ENCODE measurements at places on chromosomes 3 and 15. TPM values are rescaled to one million over a fixed set of nuclear protein-coding genes. Genes with fewer than 3 reads are reported as not detected.
A peak's percentile ranks its signal among the peaks of the same experiment; 100 is the strongest.

GRCh38 chr3:41417574-41417973, 218.3 kb downstream of the CTNNB1 start:
- DNase-seq, result no peak

Gene GREM1
- total RNA-seq, result 9.1 TPM

Gene CD276
- 29.9 TPM for total RNA-seq

- DNase-seq, result no peak
Measured at GRCh38 chr3:74531491-74531890, 83.0 kb downstream of the CNTN3 start.

Gene CACNA1D
- 38.1 TPM for total RNA-seq

Gene HRG
- not detected for total RNA-seq

DNA sequence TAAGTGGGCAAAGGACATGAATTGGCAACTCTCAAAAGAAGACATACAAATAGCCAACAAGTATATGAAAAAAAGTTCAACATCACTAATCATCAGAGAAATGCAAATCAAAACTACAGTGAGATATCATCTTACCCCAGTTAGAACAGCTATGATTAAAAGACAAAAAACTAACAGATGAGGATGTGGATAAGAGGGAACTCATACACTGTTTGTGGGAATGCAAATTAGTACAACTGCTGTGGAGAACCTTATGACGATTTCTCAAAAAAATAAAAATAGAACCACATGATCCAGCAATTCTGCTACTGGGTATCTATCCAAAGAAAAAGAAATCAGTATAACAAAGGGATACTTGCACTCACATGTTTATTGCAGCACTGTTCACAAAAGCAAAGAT, 28.6 kb downstream of the NEK10 start:
- DNase-seq, result no peak

DNA sequence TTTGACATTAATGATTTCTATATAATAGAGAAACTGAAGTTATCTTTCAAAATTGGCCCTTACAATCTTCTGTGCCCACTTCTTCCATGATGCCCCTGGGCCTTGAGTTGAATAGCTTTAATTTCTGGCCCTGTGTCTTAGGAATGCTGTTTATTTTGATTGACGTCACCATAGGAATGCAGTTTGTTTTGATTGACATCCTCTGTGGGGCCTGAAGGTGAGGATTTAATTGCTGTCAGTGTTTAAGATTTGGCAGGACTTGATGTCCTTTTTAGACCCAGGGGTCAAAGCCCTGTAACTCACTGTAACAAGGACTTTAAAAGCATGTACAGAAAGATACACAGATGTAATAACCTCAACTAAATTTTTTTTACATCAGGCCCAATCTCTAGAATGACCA, 83.3 kb downstream of the GLDN start:
- DNase-seq, result no peak

DNA sequence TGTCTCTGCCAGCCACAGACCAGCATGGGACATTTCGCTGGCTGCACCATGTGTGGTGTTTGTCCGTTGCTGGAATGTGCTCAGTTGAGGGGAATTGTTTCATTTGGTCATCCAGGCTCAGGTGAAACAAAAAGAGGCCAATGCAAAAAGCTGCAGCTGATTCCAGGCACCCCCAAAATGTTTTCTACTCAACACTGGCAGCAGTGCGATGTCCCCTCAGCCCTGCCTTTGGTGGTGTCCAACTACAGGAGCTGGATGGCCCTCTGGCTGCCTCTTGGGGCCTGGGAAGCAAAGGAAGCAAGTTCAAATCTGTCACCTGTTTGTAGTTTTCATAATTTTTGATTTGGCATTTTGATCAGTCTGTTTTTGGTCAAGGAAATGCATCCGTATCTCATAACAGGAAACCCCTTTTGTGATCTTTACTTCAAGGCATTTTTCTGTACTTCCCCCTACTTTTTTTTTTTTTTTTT, 141.8 kb downstream of the EEFSEC start:
- DNase-seq, result no peak

DNA sequence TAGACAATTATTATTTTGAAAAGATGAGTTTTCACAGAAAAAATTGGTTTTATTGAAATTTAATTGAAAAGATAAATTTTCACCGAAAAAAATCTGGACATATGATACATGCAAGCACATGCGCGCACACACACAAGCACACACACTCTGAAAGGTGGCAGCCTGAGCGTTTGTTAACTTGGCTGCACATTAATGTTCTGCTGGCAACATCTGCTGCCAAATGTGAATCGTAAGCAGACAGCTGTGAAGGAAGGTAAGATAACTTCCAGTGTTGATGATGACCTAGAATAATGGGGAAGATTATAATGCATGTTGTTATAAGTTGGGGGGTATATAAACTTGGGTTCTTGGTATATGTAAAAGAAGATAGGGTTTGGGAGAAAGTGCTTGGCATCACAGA, 18.4 kb upstream of the CMTM7 start:
- DNase-seq, result no peak

GRCh38 chr3:66642019-66642418, 141.2 kb upstream of the LRIG1 start:
- peak; percentile 22 for DNase-seq

GRCh38 chr3:8938021-8938420, 25.3 kb downstream of the RAD18 start:
- DNase-seq, result no peak

- DNase-seq, result no peak
Measured at GRCh38 chr15:61682891-61683735, 377.1 kb downstream of the VPS13C start.

DNA sequence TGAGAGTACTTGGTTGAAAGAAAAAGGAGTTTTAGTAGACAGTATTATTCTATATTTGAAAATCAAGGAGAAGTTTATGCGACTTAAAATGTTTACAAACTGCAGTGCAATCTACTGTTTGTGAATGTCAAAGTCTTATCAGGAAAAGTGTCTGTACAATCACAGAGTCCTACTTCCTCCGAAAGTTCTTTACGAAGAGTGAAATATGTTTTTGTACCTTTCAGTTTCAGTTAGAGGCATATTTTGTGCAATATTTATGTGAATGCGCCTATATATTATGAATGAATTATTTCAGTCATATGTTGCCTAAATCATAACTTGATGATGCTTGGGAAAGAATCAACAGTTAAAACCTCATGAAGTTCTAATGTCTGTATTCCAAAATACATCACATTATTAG, 31.5 kb downstream of the NGRN start:
- no peak for DNase-seq

GRCh38 chr3:15896500-15896899, 98.7 kb upstream of the ANKRD28 start:
- no peak for DNase-seq

DNA sequence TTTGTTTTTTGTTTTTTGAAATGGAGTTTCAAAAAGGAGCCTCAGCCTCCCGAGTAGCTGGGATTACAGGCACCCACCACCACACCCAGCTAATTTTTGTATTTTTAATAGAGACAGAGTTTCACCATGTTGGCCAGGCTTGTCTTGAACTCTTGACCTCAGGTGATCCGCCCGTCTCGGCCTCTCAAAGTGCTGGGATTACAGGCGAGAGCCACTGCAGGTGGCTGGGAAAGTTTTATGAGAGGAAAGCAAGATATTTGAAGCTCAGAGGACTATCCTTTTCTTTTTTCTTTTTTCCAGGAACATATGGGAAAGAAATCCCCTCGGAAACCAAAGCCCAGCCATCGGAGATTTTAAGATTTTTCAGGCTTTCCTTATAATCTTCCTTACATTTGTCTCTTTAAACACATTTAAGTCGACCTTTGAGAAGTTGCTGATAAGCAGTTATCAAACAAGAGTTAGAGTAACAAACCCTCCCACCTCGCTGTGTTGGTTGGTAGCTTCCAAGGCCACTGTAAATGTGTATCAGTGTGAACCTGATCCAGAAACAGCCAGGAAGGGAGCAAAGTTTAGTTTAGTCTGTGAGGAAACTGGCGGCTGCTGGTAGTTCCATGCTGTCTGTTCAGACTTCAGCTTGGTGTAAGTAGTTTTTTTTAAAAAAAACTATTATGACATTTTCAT, 34.5 kb upstream of the MAP3K13 start:
- no peak for DNase-seq

Gene SLC6A11
- 0.13 TPM for total RNA-seq

- no peak for DNase-seq
Measured at GRCh38 chr15:92638291-92638708, 17.3 kb downstream of the FAM174B start.

Gene PRSS50
- total RNA-seq, result 0.16 TPM

Gene VPS8
- total RNA-seq, result 74.7 TPM

Gene GJD2
- not detected for total RNA-seq

GRCh38 chr3:151387842-151388241, 3.3 kb upstream of the P2RY12 start:
- no peak for DNase-seq

DNA sequence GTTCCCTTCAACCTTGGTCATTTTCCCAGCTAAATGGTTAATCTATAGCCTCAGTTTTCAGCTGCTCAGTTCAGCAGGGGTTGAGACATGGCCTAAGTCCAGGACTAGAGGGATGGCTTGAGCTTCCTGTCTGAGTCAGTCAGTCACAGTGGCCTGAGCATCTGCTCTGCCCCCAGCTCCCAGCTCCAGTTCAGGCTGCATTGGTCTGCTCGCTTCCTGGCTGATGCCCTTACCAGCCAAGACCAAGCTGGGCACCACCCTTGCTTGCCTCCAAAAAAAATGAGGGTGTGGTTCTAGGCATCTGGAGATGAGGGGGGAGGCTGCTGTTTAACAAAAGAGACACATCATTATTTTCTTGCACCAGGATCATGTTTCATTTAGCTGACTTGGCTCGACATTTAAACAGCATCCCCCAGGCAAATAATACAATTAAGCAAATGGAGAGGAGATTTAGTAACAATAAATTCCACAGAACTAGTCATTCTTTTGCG, 70.7 kb downstream of the WNT5A start:
- no peak for DNase-seq

Gene XCR1
- 0.20 TPM for total RNA-seq

DNA sequence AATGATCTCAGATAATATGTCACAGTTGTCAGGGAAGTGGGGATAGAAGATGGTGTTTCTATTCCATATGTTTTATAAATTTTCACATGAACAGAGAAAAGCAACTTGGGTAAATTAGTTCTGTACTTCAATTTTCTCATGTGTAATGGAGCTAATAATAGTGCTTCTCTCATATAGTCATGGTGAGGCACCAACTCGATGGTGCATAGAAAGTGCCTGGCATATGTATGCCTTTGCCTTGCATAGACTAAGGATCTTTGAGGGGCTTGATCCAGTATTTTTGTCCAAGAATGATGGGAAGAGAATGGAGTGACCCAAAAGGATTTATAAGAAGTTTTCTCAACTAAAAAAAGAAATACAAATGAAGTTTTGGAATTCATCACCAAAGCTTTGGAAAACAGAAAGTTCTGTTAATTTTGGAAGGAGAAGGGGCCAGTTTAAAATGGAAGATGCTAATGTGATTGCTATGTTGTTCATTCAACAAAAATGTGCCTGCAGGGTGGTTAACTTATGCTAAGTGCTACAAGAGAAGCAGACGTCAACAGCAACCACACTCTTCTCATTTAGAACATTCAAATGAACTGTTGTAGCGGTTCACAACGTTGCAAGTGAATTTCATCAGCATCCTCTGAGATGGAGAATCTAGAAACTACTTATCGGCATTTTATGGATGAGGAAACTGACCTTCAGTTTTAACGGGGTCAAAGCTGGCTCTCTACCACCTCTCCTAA, 86.1 kb downstream of the RTP4 start:
- DNase-seq, result no peak

Gene SEMA3B
- 129 TPM for total RNA-seq

DNA sequence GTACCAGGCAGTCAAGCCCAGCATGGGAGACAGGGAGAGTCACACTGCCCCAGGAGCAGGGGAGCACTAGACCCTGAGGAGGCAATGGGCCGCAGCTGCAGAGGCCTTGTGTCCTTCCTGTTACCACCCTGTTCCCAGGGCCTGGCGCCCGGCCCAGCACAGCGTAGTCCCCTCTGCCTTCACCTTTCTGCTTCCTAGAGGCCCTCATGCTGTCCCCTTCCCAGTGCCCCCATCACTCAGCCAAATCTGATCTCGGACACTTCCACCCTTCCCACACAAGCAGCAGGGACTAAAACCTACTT, 6.9 kb upstream of the TBC1D2B start:
- peak; percentile 84 for DNase-seq

DNA sequence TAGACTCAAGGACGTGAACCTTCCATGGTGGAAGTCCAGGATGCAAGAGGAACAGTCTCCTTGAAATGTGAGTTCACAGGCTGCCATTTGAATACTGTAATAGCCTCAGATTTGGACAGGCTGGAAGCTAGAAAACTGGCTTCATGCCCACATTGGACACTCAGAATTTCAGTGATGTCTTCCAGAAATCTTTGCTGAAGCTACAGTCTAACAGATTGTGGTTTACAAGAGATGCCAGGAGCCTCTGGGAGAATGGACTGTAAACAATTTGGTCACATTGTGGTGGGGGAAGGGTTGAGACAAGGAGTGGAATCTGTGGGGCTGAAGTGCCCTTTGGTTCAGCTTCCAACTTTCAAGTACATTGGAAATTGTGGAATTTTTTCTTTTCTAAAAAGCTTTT, 252.0 kb upstream of the PROK2 start:
- no peak for DNase-seq

DNA sequence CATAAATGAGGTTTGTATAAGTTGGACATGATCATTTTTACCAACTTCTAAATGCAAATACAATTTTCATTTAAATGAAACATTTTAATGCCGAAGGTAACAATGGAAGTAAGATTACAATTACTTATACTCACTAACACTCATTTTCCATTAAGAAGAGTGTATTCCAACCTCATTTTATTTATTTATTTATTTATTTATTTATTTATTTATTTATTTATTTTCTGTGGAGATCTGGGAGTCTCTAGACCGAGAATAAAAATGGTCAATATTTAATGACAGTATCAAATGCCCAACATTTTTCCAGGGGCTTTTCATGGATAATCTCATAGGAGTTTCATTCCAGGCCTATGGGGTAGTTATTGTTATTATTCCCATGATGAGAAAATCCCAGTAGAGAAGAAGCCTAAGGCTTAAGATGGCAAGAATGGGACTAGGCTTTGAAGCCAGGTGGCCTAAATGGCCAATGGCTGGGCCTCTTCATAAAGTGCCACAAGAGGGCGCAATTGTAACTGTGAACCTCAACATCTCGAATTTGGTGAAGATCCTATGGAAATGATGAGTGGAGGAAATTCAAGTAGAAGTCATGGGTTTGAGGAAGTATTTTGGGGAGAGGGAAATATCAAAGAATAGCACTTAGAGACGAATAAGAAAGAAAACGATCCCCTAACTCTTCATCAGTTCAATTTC, 21.3 kb downstream of the VGLL3 start:
- DNase-seq, result peak; percentile 67

GRCh38 chr15:100516643-100517512, 11.9 kb downstream of the CERS3 start:
- no peak for DNase-seq

GRCh38 chr3:50447290-50447840, 56.1 kb downstream of the CACNA2D2 start:
- no peak for DNase-seq

DNA sequence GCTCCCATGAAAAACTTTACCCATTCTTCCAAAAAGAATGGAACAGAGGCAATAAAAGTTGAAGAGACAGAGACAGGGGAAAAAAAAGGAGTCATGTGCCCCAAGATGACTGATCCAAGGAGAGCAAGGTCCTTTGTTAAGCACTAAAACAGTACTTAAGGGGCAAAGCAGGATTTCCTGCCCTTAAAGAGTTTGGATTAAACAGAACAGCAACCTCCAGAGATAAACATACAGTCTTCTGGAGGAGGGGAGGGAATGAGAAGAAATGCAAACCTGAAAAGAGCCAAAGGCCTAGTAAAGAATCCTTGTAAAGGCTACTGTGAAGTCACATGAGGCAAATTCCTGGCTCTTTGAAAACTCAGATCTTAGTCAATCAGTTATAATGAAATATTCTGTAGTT, 38.2 kb downstream of the SHQ1 start:
- no peak for DNase-seq

GRCh38 chr3:154182975-154183374, 61.8 kb downstream of the ARHGEF26 start:
- no peak for DNase-seq

Gene NRG4
- 3.1 TPM for total RNA-seq

Data from mucosa of descending colon (tissue), 3 donors.